ENCODE measurements at places on chromosomes 2 and 18.

- peaks cover 5% of the 10 kb centered on the region for H3K36me3 ChIP-seq
- H3K27ac ChIP-seq = no peak overlapping the region
- no peak for DNase-seq
Observed at GRCh38 chr18:79026491-79026890, 42.7 kb upstream of the ATP9B start.

- peaks cover 4% of the 10 kb centered on the region for H3K27me3 ChIP-seq
- peaks cover 8% of the 10 kb centered on the region for H3K4me1 ChIP-seq
- peak overlapping the region; percentile 84 for H3K4me3 ChIP-seq
- DNase-seq = no peak
Observed at GRCh38 chr2:191204433-191204832, 40.8 kb upstream of the MYO1B start.

- no peak overlapping the region for H3K4me3 ChIP-seq
- no peaks in the 10 kb centered on the region for H3K4me1 ChIP-seq
- no peak for DNase-seq
- peaks cover 6% of the 10 kb centered on the region for H3K27me3 ChIP-seq
Observed at GRCh38 chr18:76621782-76622495, 126.9 kb upstream of the ZNF516 start.

GRCh38 chr2:239720361-239721360 lies 304.5 kb downstream of the NDUFA10 start:
- no peaks in the 10 kb centered on the region for H3K4me1 ChIP-seq
- H3K36me3 ChIP-seq = no peaks in the 10 kb centered on the region
- no peak overlapping the region for H3K27ac ChIP-seq
- DNase-seq = no peak

DNA sequence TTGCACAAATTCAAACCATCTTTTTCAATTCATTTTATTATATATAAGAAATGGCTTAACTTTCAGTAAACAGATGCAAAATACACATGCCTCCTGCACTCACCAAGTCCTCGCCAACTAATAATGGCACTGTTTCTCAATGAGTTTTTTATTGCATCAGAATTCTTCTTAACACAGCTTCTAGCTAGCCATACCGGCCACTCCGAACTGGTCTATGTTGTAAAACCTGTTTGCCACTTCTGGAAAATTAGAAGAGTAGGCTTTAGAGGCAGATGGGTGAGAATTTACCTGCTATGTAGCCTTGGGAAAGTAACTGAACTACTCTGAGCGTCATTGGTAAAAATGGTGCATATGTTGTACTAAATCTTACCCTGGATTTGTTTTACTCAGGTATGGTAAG lies 100.6 kb upstream of the LHCGR start:
- H3K4me3 ChIP-seq = no peak overlapping the region
- no peak for DNase-seq
- no peak overlapping the region for H3K27ac ChIP-seq
- peaks cover 6% of the 10 kb centered on the region for H3K27me3 ChIP-seq
- peaks cover 4% of the 10 kb centered on the region for H3K4me1 ChIP-seq

DNA sequence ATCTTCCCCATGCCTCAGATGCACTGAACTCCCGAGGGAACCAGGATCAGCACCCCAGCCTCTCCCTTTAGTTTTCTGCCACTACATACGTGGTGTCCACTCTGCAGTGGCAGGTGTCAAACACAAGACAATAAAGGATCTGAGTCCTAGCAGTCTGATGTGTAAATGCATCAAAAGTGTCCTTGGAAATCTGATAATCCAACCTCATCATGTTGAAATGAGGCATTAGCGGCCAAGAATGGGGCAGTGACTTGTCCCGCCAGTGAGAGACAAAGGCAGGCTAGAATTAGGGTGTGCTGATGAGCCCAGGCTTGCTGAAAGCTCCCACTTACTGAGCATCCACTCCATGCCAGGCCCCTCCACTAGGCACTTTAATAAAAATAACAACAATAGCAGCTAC lies 52.9 kb downstream of the EN1 start:
- no peaks in the 10 kb centered on the region for H3K36me3 ChIP-seq
- H3K27ac ChIP-seq = no peak overlapping the region
- H3K27me3 ChIP-seq = peaks cover 14% of the 10 kb centered on the region
- no peaks in the 10 kb centered on the region for H3K4me1 ChIP-seq

DNA sequence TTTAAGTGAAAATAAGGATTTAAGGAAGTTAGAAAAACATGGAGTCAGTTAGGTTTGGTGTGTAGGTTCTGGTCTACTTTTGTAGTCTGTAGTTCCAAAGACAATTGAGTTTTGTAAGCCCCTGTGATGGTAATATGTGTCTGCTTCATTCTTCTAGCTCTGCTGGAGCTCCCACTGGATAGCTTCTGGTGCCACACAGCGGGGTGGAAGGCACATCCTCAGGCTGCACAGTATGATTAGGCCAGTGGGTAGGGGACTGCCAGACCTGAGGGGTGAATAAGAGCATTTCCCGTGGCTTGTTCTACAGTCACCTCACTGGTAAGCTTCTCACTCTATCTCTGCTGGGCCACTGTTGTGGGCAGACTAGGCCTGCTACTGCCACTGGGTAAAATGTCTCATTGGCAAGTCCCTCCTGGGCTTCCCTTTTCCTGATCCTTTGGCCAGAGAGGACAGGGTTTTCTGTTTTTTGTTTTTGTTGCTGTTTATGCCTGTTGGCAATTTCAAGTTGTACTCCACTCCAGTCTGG lies 44.5 kb downstream of the TMEM131 start:
- H3K27me3 ChIP-seq = no peaks in the 10 kb centered on the region
- H3K4me1 ChIP-seq = peaks cover 63% of the 10 kb centered on the region
- no peak for DNase-seq
- H3K4me3 ChIP-seq = no peak overlapping the region

Data from memory B cell (primary cell).